ENCODE measurements at places on chromosomes 6 and 20.

GRCh38 chr6:93418408-93419303 is 703 bp downstream of the EPHA7 start:
- no peak for DNase-seq

GRCh38 chr6:137240168-137240567 is 21.0 kb upstream of the IFNGR1 start:
- no peak for DNase-seq

- no peak for DNase-seq
Observed at GRCh38 chr20:64035933-64036345, at the start of gene C20orf204. Gene C20orf204 (plus strand): TSS chr20:64036182. CDS start chr20:64036324, 142 bp downstream.

GRCh38 chr6:91483415-91484105 is 896.7 kb upstream of the MAP3K7 start:
- no peak for DNase-seq

GRCh38 chr20:23289724-23290395 is 60.7 kb upstream of the NXT1 start:
- DNase-seq: no peak

All from activated CD4-positive, alpha-beta T cell treated with anti-CD3 and anti-CD28 coated beads for 24 hours (primary cell).